ENCODE measurements at places on chromosomes 11 and 22. TPM values are rescaled to one million over a fixed set of nuclear protein-coding genes. Genes with fewer than 3 reads are reported as not detected.
A peak's percentile ranks its signal among the peaks of the same experiment; 100 is the strongest.

The SLC25A18 gene
- total RNA-seq: 0.88 TPM

GRCh38 chr11:119791047-119791446 lies 62.0 kb upstream of the NECTIN1 start:
- DNase-seq: peak; percentile 72

DNA sequence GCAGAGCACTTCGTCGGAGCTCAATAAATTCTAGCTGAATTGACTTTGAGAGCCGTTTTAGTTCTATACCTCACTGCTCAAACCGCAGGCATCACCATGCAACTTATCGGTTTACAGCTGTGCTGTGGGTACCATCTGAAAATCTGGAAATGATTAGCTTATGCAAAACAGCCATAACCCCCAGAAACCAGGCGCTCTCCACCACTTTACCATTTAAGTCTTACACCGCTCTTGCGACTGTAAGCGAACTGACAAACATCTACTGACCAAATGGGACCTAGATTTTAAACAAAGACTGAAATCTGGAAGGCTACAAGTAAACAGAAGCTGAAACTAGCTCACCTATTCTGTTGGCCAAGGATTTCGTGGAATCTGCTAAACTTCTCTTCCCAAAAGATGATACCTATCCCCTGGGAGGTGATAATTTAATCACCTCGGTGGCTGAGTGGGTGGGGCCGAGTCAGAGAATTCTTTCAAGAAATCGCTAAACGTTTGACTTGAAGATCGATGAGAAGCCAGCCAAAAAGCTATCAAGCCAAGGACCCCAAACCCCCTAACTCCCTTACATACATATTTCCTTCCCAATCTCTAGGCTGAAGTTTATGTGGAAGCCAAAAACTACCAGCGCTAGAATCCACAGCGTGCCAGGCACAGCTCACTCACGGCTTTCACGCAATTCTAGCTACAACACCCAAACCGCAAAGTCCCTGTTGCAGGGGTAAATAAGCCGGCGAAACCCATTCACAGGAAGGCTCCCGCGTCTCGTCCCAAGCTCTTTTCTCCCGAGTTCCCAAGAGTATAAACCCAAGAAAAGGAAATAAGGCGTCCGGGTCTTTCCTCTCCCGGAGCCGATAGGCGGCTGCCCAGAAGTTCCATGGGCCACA lies 644 bp downstream of the SPTY2D1 start:
- DNase-seq: no peak

DNA sequence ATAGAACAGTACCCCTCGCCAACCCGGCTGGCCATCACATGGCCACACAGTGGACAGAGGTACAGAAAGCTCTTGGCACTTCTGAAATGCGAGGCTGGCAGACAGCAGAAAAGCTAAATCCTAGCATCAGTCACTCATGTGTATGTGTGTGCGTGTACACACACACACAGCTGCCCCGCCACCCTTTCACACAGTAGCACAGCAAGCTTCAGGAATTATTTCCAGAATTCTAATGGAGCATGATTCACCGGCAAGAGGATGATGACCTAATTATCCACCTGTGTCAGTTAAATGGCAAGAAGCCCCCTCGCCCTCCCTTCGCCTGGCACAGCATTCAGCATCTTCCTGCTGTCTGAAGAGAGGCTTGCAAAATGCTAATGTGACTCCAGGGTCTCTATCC lies 336.0 kb downstream of the SHANK2 start:
- no peak for DNase-seq
